Ovary (tissue), 10 donors: ENCODE measurements at places on chromosomes 13 and 19. TPM values are rescaled to one million over a fixed set of nuclear protein-coding genes. Genes with fewer than 3 reads are reported as not detected.
A peak's percentile ranks its signal among the peaks of the same experiment; 100 is the strongest.

GRCh38 chr13:30708541-30708940 lies 26.8 kb upstream of the ALOX5AP start:
- DNase-seq = no peak

- no peak for DNase-seq
Observed at GRCh38 chr13:46137627-46138317, 32.9 kb upstream of the CPB2 start.

- DNase-seq = peak; percentile 32
Observed at GRCh38 chr19:43699506-43700394, 16.1 kb upstream of the IRGC start.

DNA sequence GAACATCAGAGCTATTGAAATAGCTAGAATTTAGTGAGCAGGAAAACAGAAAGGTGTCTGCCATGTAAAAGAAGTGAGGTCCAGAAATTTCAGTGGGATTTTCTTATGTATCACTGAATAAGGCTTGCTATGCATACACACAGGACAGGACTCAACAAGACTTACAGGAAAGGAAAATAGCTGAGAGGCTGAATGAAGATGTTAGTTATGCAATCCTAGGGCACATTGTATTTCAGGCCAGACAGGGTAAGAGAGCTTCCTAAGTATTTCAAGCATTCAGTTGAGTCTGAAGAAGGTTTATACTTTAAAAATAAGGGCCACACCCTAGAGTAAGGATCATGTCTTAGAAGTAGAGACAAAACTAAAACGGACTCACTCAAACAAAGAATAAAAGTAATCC lies 419.9 kb upstream of the PRR20A start:
- no peak for DNase-seq

- DNase-seq = no peak
Observed at GRCh38 chr19:20244356-20244755, 77.3 kb downstream of the ZNF486 start.

DNA sequence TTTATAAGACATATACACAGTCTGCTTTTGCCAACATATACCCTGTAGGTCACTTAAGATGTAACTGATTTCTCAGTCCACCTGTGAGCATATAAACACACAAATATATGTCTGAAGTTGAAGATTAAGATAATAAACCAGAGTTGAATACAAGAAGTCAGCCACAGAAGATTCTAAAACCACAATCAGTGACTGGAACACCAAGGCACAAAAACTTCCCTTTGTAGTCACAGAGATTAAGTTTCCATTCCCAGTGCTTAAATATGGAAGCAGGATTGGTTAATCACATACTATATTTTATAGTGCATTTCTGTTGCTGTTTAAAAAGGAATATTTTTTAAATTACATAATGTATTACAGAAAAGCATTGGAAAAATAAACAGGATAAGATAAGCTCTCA lies 39.9 kb downstream of the MTMR6 start:
- no peak for DNase-seq

GRCh38 chr13:100195568-100195967 lies 106.7 kb downstream of the PCCA start:
- no peak for DNase-seq

- DNase-seq = no peak
Observed at GRCh38 chr13:100573121-100573520, 15.5 kb downstream of the GGACT start.

AMER2 gene
- total RNA-seq = under 0.01 TPM

SMIM44 gene
- not detected for total RNA-seq
